Epithelial cell of proximal tubule (primary cell): ENCODE measurements at places on chromosomes 11 and 22. TPM values are rescaled to one million over a fixed set of nuclear protein-coding genes. Genes with fewer than 3 reads are reported as not detected.

DNA sequence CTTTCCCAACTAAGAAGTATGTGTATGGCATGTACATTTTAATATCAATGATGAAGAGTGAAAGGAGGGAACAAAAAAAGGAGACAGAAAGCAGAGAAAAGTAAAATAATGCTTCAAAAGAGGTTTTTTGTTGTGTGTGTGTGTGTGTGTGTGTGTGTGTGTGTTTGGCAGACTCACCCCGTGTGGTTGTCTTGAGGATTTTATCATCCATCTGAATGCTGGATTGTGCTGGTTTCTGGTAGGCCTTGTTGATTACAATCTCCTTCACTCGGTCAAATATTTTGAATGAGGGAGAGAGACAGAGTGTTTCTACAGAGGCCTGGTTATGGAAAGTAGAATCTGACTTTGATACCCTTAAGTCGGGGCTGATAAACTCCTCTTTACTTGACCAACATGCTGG lies 128.5 kb downstream of the ENTHD1 start:
- DNase-seq: no peak

GRCh38 chr11:11611381-11611780 lies 10.4 kb downstream of the GALNT18 start:
- no peak for DNase-seq

GRCh38 chr11:4025248-4025966 lies 69.2 kb upstream of the RRM1 start:
- no peak for DNase-seq

DNA sequence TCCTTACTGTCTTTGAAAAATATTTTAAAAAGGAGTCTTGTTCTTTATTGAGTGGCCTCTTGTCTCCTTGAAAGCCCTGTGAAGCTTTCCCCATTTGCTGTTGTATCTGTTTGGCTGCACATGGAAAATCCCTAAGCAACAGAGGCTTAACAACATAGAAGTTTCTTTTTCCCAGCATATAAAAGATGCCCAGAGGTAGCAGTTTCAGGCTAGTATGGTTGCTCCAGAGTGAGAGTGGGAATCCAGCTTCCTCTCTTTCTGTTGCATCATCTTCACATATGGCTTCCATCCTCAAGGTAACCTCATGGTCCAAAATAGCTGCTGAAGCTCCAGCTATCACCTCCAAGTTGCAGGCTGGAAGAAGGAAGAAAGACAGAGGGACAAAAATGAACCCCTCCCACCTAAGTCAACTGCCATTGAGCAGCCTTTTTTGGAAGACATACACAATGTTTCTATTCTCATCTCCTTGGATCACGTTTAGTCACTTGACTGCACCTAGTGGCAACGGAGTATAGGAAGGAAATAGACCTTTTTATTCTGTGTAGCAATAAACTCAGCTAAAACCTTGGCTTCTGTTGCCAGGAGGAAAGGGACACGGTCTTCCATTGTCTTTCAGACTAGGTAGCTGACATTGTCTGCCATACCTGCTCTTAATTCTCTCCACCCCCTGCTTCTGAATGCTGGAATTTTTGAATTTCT lies 5.3 kb downstream of the CSF2RB start:
- no peak for DNase-seq

Gene MICALL1
- 74.8 and 79.2 TPM in 2 replicates for total RNA-seq

GRCh38 chr11:73461964-73462363 lies 85.8 kb downstream of the RELT start:
- no peak for DNase-seq

Gene MB
- total RNA-seq: not detected in 2 replicates

- DNase-seq: no peak
Observed at GRCh38 chr11:35372565-35373283, 46.6 kb downstream of the SLC1A2 start.

Gene RIMBP3B
- 0.29 TPM in 1 of 2 replicates, not detected in the other for total RNA-seq

- no peak for DNase-seq
Observed at GRCh38 chr11:28043930-28044709, 63.8 kb downstream of the KIF18A start.

GRCh38 chr11:61854966-61855714 lies 27.0 kb downstream of the FADS2 start:
- no peak for DNase-seq

GRCh38 chr22:27997538-27997937 lies 78.5 kb upstream of the PITPNB start:
- DNase-seq: no peak

- DNase-seq: no peak
Observed at GRCh38 chr22:47740109-47740805, 977.8 kb downstream of the TBC1D22A start.

Gene DEUP1
- 0.36 and 0.69 TPM in 2 replicates for total RNA-seq

DNA sequence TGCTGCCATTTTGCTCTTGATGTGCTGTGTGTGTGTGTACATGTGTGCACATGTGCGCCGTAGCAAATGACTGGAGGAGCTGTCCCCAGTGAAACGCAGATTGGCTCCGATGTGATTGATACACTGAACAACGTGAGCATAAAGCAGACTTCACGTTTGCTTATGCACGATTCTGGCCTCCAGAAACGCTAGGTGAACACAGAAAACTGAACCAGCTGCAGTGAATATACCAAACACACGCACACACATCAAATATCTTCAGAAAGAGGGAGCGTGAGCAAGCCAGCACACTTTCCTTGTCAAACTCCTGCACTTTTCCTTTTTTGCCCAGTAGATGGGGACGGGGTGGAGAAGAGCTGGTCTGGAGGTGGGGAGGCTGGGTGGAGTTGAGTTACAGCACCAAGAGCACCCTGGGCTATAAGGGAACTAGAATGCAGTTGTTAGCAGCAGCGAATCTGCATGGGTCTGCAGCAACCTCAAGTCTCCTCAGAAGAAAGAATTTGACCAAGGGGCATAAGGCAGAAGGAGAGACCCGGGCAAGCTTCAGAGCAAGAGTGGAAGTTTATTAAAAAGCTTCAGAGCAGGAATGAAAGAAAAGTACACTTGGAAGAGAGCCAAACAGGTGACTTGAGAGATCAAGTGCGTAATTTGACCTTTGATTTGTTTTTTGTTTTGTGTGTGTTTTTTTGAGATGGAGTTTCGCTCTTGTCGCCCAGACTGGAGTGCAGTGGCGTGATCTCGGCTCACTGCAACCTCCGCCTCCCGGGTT lies 77.8 kb upstream of the CADM1 start:
- no peak for DNase-seq

GRCh38 chr11:40323241-40323640 lies 1136.2 kb downstream of the LRRC4C start:
- DNase-seq: no peak

- DNase-seq: no peak
Observed at GRCh38 chr11:112222303-112222702, 3.9 kb upstream of the PTS start.

DNA sequence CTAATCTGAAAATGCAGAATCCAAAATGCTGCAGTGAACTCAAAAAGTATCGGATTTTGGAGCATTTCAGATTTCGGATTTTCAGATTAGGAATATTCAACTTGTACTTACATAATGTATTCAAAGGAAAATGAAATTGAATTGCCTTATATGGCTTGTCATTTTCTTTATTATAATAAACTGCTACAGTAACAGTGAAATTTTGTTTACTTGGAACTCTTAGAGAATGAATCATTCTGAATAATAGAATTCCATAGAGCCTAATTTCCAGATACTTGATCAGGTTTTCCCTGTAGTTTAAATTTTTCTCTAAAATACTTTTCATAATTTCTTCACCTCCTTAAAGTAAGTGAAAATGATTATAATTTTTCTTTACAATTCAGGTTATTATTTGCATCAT lies 17.3 kb downstream of the TTC17 start:
- DNase-seq: no peak

Gene P2RX6
- total RNA-seq: not detected in 2 replicates

- no peak for DNase-seq
Observed at GRCh38 chr11:119107538-119108145, 498 bp downstream of the C2CD2L start.

GRCh38 chr11:88174709-88175568 lies at the start of gene RAB38:
RAB38 (minus strand) TSS chr11:88175443; CDS start chr11:88175384, 59 bp downstream.
- peak; percentile 36 for DNase-seq

Gene SCGB2A2
- not detected in 2 replicates for total RNA-seq

DNA sequence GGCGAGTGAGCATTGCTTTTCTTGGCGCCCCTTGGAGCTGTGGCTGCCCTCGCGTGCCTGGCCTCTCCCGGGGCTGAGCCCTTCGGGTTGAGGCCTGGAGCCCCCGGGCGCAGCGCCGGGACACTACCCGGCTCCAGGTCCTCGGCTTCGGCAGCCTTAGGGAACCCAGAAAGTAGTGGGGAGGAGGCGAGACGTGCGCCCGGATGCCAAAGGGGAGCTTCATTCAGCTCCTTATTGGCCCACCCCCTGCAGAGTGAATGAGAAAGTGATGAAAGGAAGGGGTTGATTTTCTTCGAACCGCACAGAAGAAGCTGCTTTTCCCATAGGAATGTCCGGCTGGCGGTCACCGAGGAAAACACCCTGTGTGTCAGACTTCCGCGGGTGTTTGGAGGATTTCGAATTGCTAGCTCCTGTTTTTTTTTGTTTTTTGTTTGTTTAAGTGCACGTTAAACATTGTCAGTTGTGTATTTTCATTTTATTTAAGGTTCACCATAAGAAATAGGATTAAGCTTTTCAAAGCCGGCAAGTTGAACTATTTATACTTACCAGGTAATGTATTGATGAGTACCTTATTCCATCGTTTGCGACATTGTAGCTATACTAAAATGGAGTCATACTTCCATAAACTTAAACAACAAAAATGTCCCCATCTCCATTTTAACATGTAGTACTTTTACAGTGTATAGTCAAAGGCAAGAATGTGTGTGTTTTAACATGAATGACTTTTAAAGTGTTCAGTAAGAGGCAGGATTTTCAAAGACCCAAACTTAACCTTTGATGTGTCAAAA lies 841 bp upstream of the EIF4G2 start:
- DNase-seq: no peak

Gene CCDC81
- total RNA-seq: 0.81 TPM in 1 of 2 replicates, not detected in the other

Gene IFTAP
- total RNA-seq: 13.2 and 19.7 TPM in 2 replicates

Gene ISX
- not detected in 2 replicates for total RNA-seq

GRCh38 chr22:20155330-20156041 lies 4.6 kb upstream of the CCDC188 start:
- no peak for DNase-seq

- no peak for DNase-seq
Observed at GRCh38 chr11:8531982-8532381, 62.0 kb downstream of the STK33 start.

Gene ALX4
- total RNA-seq: not detected in 2 replicates

DNA sequence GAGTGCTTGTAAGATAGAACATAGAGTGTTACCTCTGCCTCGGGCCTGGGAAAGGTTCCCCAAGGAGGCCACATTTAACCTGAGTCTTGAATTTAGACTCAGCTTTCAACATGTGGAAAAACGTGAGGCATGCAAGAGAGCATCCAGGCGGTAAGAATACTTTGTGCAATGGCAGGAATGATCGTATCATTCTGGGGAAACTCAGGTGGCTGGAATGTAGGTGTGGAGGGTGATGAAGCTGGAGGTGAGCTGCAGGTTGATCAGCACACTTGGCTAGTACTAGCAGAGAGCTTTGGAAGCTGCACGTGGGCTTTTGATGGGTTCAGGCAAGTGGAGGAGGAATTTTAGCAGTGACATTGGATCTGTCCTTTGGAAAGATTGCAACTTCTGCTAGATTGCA lies 270.3 kb upstream of the RAG2 start:
- no peak for DNase-seq

GRCh38 chr22:27801202-27801615 lies 347 bp downstream of the MN1 start:
- DNase-seq: no peak

DNA sequence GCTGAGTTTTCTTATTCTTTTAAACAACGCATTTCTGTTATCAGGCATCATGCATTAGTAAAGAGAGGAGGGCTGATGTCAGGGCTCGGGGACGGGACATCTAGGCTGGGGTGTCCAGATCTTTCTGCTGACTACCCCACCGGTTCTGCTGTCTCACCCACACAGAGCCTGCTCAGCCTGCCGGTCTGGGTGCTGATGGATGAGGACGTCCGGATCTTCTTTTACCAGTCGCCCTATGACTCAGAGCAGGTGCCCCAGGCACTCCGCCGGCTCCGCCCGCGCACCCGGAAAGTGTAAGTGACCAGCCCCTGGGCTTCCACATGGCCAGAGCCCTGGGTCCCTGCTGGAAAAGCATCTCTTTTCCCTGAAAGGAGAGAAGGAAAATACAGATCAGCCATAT lies 9.4 kb downstream of the NCF4 start:
- no peak for DNase-seq

DNA sequence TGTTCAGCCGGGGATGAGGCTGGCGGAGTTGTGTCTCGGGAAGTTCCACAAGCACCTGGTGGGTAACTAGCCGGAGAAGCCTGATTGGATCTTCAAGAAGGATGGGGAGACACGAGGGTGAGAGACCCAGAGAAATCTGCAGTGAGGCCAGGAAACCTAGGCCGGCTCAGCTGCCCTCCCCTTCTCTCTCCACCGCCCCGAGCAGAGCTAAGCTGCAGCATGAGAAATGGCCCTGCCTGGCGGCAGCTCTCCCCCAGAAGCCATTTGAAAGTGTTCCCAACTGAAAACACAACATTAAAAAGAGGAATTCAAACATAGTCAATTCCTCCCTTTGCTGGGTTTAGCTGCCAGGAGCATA lies 77.8 kb upstream of the SHISAL1 start:
- DNase-seq: no peak

Gene TOM1
- 17.2 and 24.0 TPM in 2 replicates for total RNA-seq

Gene CAVIN3
- total RNA-seq: 321 and 498 TPM in 2 replicates

Gene AASDHPPT
- total RNA-seq: 48.8 and 60.8 TPM in 2 replicates

DNA sequence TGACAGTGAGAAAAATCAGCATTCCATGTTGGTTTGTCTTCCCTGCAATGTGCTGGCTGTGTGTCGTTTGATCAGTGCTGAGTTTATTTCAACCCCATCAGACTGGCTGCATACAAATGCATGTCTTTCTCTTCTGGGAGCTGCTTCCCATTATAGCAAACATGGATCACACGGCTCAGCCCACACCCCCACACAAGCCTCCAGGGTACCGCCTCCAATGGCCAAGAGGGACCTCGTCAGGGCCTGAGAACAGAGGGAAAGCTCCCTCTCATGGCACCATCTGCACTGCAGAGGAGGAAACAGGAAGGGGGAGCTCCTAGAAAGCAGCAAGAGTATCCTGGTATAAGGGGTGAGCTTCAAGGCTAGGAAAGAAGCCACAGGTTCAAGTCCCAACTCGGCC lies 214.2 kb downstream of the LARGE1 start:
- no peak for DNase-seq

Gene PKDREJ
- total RNA-seq: not detected in 2 replicates

GRCh38 chr22:30969532-30970355 lies 679 bp downstream of the TUG1 start:
- DNase-seq: no peak

Gene SCGB1A1
- not detected in 2 replicates for total RNA-seq
